ENCODE measurements at places on chromosomes 1 and 21.
A peak's percentile ranks its signal among the peaks of the same experiment; 100 is the strongest.

DNA sequence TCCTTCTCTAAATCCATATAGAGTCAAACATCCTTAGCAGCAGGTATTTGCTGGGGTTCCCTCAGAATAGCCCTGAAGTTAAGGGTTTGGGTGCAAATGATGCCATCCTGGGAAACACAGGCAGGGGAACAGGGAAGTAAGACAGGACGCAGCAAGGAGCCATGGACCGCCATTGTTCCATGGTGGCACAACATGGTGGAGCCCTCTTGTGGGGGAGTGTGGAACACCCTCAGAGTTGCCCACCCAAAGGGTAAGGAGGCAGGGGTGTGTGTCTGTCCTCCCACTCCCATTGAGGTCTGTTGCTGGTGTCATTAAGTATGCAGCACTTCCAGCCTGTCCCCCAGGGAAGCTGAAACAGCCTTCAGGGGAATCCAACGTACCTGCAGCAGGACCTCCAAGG is 20.4 kb upstream of the RCAN1 start:
- DNase-seq, result no peak

GRCh38 chr1:50976890-50977574 is 7.0 kb downstream of the CDKN2C start:
- no peak for DNase-seq

DNA sequence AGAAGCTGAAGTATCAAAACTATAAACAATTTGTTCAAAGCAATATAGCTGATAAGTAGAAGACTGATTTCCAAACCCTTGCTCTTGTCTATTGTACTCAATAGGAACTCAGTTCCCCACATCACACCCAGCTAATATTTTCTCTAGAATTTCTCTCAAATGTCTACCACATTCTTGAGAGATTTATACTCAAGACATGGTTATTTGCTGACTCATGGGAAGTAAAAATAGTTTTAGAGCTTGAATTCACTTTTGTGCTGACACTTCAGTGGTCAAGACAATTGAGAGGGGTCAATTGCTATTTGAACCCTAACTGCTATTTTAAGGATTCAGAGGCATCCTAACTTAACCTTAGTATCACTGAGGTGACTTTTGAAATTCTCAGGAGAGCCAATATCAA is 99.0 kb downstream of the TNNI3K start:
- no peak for DNase-seq

- DNase-seq, result no peak
Measured at GRCh38 chr1:219897914-219898313, 30.4 kb downstream of the SLC30A10 start.

- no peak for DNase-seq
Measured at GRCh38 chr1:179077396-179077795, 4.5 kb upstream of the TOR3A start.

DNA sequence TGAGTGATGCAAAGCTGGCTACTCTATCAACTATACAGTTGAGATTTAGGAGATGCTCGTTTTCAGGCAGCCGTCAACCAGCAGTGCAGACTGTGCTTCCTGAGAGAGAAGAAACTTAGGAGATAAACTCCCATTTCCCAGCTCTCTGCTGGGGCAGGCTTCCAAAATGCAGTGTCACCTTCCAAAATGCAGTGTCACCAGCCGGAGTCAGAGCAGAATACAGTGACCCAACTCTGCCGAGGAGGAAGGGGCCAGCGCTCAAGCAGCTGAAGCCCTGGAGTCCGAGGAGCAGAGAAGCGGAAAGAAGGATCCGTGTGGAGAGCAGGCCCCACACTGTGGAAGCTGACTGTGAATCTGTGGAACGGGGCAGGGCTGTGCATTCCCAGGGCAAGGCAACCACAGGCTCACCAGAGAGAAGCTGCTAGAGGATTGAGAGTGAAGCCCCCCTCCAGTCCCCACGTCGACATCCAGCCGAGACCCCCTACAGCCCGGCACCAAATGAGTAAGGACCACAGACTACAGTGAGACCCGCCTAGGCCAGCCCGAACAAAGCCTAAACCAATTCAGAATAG is 703 bp upstream of the KRTAP12-1 start:
- no peak for DNase-seq

DNA sequence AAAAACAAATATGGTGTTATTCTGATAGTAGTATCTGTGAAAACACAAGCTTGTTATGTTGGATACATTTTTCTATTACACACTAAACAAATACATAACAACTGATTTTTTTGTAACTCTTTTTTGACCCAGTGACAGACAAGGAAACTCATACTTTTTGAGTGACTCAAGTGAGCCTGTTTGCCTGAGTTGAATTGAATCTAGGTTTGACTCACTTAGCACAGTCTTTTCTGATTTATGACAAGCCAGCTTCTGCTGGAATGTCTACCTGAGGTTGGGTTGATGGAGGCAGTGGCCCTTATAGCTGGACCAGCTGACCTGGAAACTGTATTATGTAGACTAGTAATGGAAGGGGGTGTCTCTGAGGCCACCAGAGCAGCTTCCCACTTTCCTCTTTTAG is 4.2 kb upstream of the CLCA4 start:
- DNase-seq, result no peak

GRCh38 chr1:167538657-167539056 is 14.9 kb downstream of the CREG1 start:
- no peak for DNase-seq

GRCh38 chr1:40450495-40451237 is 390 bp downstream of the ZFP69B start:
- peak; percentile 64 for DNase-seq

DNA sequence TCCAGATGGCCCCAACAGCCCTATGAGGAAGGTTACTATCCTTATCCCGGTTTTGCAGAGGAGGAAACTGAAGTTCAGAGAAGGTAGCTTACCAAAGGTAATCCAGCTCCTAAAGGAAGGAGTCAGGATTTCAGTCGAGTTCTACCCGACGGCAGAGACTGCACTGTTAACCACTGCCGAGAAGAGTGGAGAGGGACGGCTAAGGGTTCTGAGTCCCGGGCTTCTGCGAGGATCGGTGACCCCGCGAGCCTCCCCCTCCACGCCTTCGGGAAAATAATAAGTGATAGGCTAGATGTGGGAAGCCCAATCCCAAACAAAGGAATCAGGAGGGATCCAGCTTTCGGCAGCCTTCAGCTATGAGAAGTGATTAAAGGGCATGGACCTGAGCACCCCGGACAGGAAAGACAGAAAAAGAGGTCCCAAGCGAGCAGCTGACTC is 587 bp downstream of the TMEM53 start:
- DNase-seq, result no peak

DNA sequence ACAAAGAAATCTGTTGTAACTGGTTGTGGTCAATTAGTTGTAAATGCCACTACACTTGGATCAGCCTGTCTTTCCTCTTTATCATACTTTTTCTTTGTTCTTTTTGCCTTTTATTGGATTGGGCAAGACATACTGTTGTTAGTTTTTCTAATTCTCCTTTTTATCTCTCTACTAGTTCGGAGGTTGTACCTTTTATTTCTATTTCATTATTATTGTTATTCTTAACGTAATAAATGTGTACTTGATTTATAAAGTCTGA is 59.2 kb downstream of the IVNS1ABP start:
- DNase-seq, result no peak

- peak; percentile 5 for DNase-seq
Measured at GRCh38 chr1:238252033-238252802, 361.5 kb upstream of the ZP4 start.

GRCh38 chr1:112341986-112342385 is 54.0 kb upstream of the CTTNBP2NL start:
- DNase-seq, result no peak

GRCh38 chr1:234658138-234658537 is 48.2 kb upstream of the IRF2BP2 start:
- no peak for DNase-seq

DNA sequence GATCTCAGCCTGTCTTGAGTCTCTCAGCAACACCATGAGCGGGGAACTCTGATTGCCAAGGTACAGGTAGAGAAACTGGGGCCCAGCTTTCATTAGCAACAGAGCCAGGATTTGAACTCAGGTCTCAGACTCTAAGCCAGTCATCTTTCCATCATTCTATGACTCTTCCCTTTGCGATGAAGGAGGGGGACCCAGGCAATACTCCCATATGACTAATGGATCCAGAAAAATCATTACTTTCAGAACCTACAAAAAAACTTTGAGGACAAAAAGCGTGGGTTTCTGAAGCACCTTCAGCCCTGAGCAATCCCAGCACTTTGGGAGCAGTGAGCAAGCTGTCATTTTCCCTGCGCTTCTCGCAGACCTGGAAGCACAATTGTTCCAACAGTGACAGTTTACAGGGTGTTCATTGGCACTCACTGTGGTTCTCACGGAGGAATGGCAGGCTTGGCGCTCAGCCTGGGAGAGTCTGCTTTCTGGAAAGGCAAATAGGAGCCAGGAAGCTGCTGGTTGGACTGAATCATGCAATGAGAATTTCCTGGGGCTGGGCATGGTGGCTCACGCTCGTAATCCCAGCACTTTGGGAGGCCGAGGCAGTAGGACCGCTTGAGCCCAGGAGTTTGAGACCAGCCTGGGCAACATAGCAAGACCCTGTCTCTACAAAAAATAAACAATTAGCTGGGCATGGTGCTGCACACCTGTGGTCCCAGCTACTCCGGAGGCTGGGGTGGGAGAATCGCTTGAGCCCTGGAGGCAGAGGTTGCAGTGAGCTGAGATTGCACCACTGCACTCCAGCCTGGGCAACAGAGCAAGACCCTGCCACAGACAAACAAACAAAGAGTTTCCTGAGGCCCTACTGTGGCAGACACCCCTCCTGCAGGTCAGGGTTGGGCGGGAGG is 40.1 kb downstream of the SLC2A7 start:
- no peak for DNase-seq

DNA sequence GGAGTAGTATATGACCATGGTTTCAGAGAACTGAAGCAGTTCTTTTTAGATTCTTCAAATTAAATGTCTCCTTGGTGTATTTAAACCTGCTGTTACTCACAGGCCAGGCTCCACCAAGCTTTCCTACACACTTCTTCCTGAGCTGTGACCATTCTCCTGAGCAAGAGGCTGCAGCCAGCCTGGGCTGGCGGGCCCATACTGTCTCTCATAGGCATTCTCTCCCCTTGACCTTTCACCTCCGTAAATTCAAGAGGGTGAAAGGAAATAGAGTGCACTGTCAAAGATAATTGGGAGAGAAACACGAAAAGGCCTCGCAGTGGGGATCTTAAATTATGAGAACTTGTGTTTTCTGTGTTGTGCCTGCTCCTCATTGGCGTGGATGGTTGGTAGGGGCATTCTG is 2.3 kb downstream of the ARF1 start:
- DNase-seq, result no peak

- DNase-seq, result no peak
Measured at GRCh38 chr1:12711536-12711935, 4.4 kb upstream of the AADACL3 start.

DNA sequence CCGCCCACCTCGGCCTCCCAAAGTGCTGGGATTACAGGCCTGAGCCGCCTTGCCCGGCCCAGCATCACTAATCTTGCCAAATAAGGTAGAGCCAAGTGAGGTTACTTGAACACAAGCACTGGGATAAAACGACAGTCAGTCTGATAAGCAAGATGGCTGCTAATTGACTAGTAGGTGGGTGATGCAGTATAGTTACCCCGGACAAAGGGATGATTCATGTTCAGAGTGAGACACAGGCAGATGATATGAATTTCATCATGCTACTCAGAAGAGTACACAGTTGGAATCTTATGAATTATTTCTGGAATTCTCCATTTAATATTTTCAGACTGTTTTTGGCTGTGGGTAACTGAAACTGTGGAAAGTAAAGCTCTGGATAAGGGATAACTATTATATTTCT is 178.4 kb downstream of the USP25 start:
- no peak for DNase-seq

DNA sequence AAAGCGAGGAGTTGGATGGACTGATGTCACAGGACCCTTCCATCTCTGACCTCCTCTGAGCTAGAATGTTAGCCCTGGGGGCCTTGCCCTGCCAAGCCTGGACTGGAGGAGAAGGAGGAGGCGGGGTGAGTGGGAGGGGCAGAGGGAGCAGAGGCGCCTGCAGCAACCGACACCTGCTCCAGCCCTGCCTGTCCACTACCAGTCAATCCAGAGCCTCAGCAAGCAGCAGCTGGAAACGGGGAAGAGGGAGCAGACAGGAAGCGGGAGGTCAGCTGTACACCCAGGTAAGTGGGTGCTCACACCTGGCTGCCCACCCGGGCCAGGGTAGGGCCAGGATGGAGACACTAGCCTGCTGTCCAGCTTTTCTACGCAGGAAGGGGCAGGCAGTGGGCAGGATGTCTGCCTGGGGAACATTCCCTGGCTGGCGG is at the start of gene IGFN1:
TSS of gene IGFN1 (plus strand) at position 201 of the 428 bp plus-strand sequence. CDS start 2,470 bp downstream, outside the sequence.
- no peak for DNase-seq

GRCh38 chr1:193013005-193013404 is 46.2 kb downstream of the UCHL5 start:
- no peak for DNase-seq

GRCh38 chr21:39834543-39834942 is 32.7 kb upstream of the PCP4 start:
- DNase-seq, result no peak

Measured in activated CD8-positive, alpha-beta memory T cell treated with anti-CD3 and anti-CD28 coated beads for 1 hour (primary cell).